GM19239 (cell line): ENCODE measurements at places on chromosomes 4 and X.

DNA sequence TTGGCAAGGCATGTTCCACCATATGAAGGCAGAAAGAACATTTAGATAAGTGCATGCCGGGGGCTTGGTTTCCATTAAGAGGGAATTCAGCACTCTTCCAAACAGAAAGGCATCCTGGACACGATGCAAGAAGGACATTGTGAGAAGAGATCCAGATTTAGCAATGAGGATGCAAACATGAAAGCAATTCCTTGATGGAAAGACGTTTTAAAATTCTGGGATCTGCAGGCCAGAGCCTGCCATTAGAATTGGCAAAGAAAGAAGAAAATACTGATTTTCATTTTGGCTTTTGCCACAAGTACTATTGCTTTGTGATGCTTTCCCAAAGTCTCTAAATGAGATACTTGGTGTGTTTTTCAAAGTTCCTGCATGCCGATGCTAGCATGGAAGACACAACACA, 367.6 kb downstream of the PPP3CA start:
- no peak for DNase-seq

GRCh38 chrX:64152857-64153256, 52.7 kb downstream of the AMER1 start:
- no peak for DNase-seq

- DNase-seq = no peak
Observed at GRCh38 chr4:57094832-57095223, 15.4 kb downstream of the IGFBP7 start.

GRCh38 chrX:75623535-75623934, 100.7 kb upstream of the ZDHHC15 start:
- DNase-seq = no peak

- no peak for DNase-seq
Observed at GRCh38 chrX:46572340-46572936, 1.1 kb upstream of the CHST7 start.

GRCh38 chr4:1792832-1793495, at the start of gene FGFR3:
TSS of gene FGFR3 (plus strand) at chr4:1793293. CDS start at chr4:1793935, 642 bp downstream.
- peak; percentile 96 for DNase-seq

DNA sequence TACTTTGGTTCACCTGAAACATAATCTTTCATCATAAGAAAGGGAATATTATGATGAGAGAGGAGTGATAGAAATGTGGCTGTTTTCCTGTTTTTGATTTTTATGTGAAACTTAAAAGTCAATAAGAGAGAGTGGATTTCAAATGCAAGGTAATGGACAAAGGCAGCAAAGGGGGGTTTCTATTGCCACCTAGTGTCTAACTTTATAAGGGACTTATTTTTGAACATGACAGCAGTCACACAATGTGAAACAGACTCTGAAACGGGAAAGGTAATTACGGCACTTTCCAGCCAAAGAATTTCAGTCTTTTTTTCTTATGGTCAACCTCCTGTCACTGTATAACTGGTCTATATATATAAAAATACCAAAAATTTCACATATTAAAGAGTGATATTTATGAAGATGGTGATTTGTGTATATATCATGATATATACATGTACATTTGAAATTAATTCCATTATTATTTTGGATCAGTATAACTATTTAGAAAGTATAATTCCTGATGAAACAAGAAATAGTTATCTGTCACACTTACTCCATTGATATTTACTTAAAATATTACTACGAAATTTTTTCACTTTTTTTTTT, 127.1 kb downstream of the FBXO8 start:
- DNase-seq = peak; percentile 3

DNA sequence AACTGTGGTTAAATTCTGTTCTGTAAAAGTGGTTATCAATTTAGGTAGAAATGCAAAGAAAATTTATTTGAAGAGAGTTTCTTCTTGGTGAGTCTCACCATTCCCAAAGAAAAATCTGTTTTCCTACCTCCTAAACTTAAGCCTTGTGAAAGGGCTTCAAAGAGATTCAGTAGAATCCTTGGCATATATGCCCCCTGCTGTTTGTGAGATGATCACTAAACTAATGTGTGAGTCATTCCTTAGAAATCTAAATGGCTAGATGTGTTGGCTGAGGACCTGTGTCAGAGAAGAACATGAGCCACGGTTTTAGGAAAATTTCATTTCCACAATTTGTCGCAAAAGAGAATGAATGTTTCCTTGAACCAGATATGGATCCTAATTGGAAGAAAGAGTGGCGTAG, 260.9 kb downstream of the SLC7A11 start:
- no peak for DNase-seq

GRCh38 chrX:13697455-13697854, 8.5 kb downstream of the RAB9A start:
- no peak for DNase-seq

GRCh38 chr4:117692538-117692937, 341.7 kb upstream of the NDST3 start:
- DNase-seq = no peak

DNA sequence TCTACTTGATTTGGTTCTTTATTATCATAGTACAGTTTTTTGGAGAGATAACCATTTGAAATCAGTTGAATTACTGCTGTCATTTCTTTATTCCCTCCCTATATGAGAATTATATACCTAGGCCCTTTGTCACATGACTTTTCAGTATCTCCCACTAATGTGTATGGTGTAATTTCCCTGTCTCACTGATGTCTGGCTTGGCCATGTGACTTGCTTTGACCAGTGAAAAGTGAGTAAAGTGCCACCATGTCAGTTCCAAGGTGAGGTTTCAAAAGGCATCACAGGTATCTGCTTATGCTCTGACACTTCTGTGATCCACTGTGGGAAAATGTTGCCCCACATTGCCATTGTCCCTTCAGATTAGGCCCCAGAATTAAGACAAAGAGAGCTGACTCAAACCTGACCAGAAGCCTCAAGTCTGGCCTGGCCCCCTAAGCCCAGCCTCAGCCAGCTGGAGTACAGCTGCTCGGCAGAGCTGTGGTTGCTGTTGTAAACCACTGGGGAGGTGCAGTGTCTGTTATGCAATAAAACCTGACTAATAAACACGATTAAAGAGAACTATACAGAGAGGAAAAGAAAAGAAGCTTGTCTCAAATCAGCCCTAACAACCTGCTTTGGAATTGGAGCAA, 27.5 kb downstream of the SETD7 start:
- DNase-seq = no peak

DNA sequence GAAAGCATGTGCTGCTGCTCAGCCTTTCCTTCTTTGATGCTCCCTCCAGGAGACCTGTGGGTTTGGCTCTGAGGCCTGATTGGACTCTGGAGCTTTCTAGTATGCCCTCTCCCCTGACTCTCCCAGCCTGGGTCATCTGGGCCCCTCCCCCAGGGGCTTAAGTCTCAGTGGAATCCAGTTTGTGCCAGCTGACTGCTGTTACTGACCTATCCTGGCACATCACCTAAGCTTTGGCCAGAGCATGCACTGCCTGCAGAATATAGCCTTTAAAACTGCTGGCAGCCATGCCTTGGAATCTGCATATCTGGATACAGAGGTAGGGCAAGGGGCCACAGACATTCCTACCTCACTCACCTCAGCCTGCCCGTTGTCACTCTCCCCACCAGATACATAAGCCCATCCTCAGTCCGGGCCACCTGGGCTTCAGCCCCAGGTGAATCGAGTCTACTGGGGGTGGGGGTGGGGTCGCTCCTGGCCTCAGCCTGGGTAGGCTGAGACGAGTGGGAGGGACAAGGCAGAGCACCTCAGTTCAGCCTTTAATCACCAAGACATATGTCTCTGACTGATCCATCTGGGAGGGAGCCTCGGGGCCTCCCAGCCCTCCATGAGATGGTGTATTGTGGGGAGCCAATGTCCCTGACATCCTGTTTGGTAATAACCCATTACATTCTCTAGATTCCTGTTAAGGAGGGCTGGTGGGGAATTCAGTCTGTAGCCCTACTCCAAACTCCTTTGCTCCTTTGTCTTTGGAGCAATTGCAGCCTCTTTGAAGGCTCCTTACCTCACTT, 61.2 kb downstream of the STARD8 start:
- DNase-seq = no peak

GRCh38 chrX:47214435-47215077, 3.9 kb upstream of the CDK16 start:
- DNase-seq = no peak

DNA sequence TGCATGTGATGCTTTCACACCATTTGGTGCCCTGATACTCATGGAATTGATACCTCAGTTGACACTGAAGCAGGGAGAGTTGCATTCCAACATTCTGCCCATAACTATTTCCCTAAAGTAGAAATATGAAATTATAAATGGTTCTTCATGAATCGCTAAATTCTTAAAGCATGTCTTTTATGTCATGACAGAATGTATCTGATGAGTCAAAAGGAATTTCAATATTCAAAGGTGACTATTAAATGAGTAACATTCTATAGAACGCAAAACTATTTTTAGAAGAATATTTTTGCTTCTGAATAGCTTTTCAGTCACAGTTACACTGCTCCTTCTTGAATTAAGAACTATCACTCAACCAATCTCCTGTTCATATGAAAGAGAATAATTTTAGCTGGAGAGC, 152.8 kb downstream of the ADGRA3 start:
- DNase-seq = no peak
